ENCODE measurements at places on chromosomes 5 and 9.
A peak's percentile ranks its signal among the peaks of the same experiment; 100 is the strongest.

- DNase-seq, result no peak
These were observed 93.0 kb downstream of the PHF2 start for GRCh38 chr9:93669116-93669957.

DNA sequence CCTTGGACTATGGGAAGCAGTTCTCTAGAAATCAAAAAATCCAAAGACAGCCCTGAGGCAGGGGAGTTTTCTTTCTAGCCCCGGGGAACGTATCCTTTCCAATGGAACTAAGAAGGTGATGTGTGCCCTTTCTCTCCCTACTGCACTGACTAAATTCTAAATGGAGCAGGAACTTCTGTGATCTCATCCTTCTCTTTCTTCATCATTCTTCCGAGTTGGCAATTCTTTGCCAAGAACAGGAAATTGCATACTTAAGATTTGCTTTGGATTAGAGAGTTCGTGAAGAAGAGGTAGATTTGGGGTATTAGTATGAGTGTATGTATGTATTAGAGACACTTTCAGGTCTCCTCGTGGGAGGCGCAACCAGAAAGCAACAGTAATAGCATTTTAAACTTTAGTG is 178.0 kb upstream of the PIK3R1 start:
- no peak for DNase-seq

GRCh38 chr5:149543361-149544027 is 7.7 kb downstream of the CSNK1A1 start:
- DNase-seq, result no peak

- DNase-seq, result peak; percentile 97
These were observed 64.2 kb downstream of the SGCD start for GRCh38 chr5:156391139-156391538.

DNA sequence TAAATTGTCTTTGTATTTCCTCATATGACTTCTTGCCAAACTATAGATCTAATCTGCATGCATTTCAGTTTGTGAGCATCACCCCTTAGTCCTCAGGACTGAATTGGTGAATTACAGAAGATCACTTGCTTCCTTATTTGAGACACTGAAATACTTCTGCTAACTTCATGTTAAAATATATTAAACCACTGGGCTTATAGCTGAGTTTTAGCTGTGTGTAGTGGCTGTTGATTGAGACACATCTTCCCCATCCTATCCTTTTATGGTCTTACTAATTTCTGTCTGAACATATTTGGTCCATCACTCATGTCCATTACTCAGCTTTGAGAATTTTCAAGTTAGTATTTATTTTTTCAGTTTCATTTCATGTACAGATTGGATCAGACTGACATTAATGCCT is 295.9 kb downstream of the PSAT1 start:
- DNase-seq, result peak; percentile 16

DNA sequence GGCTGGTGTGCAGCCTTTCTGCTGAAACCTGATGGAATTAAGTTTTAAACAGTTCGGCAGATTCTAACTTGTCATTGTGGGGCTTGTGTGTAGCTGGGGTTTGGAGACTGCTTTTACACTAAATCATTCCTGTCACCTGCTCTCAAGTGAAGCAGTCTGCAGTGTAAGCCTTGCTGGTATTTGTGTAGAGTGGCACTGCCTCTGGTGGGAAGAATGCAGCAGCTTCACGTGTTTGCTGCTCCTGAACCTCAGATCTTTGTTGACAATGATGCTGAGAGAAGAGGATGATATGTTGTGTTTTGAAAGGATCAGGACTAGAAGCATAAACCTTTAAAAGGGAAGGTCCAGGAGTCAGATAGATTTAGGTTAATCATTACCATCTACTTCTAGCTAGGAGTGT is 88.1 kb downstream of the KDM4C start:
- DNase-seq, result no peak

DNA sequence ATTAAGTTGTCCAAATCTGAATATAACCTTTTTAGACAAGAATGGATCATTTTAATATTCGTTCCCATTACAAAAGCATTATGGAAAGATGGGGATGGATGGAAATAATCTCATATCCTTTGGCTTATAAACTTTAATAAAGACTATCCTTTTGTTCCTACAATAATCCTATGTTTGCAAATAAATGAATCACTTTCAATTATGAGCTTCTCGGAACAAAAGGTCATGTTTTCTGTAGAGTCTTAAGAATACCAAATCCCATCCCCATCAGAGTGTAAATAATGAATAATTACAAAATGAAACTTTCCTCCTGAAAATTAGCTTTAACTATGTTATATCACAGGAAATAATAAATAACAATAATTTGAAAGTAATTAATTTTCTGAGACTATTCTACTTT is 329.7 kb downstream of the NR2F1-AS1 start:
- DNase-seq, result no peak

- peak; percentile 59 for DNase-seq
These were observed 32.5 kb downstream of the ANXA1 start for GRCh38 chr9:73183917-73184861.

DNA sequence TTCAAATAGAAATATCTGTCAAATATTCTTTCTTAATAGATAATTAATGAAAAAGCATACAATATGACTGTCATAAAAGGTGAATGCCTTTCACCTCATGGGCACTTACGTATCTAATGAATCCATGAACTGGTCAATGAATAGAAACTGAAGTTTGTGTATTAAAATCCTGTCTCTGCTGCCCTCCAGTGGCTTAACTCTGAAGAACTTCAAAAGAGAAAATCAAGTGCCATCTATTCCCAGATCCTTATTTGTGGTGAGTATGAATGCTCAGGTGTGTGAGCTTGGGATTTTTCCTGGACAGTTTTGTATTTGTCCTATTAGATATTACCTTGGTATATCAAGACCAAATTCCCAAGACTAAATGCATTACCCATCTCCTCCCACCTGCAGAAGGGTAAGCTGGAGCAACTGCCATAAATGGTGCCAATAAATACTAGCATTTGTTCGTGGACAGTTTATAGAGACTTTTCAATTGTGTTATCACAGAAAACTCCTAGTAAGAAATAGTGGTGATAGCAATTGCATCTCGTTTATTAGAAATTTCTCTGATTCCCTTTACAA is 44.0 kb upstream of the SVEP1 start:
- peak; percentile 77 for DNase-seq

DNA sequence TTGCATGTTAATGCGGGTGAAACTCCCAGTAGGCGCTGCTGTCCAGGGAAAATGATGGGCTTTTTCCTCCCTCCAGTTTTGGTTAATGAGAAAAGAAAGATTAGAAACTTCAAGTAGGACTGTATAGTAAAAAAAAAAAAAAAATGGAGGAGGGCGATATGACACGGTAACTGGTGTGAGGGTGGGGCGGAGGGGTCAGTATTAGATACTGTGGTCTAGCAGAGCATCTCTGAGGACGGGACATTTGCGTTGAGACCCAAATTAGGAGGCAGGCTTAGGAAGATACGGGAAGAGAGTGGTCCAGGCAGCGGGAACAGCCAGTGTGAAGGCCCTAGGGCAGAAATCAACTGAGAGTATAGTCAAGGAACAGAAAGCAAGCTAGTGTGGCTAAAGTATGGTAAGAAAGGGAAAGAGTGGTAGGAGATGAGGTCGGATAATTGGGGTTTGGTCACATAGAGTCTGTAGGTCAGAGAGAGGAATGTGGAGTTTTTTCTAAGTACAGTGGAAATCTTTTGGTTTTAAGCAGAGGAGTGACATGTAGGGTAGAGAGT is 707 bp downstream of the RMND5B start:
- no peak for DNase-seq

DNA sequence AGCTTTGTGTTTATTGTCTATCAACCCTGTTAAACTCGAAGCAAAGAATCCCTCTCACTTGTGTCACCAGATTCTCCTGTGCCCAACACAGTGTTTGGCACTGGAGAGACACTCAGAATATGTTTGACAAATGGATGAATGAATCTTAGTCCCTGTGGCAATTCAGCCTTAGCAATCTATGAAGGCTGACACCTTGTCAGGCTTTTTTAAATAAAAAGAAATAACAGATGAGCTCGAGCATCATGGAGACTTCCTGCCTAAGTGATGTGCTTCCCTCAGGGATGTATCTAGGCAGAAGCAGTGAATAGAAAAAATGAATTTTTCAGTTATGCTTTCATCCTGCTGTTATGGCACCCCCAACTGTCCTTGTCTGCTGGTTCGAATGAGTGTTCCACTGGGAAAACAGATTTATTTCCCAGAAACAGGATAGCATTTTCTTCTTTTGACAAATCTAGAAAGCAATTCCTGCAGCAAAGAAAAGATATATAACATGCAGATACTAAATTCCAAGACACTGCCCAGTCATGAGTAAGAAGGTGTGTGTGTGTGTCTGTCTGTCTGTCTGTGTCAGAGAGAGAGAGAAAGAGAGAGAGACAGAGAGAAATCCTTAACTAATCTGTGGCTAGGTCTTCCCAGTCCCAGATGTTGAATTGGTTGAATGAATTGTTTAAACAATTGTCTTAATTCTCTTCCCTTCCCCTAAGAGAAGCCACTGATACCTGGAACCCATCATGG is 16.7 kb downstream of the MAMDC2 start:
- no peak for DNase-seq

- no peak for DNase-seq
These were observed 6.2 kb upstream of the DNAJC18 start for GRCh38 chr5:139445325-139446170.

GRCh38 chr5:159322180-159322579 is 8.1 kb downstream of the IL12B start:
- no peak for DNase-seq

GRCh38 chr9:93309889-93310425 is 126.0 kb downstream of the WNK2 start:
- DNase-seq, result no peak

DNA sequence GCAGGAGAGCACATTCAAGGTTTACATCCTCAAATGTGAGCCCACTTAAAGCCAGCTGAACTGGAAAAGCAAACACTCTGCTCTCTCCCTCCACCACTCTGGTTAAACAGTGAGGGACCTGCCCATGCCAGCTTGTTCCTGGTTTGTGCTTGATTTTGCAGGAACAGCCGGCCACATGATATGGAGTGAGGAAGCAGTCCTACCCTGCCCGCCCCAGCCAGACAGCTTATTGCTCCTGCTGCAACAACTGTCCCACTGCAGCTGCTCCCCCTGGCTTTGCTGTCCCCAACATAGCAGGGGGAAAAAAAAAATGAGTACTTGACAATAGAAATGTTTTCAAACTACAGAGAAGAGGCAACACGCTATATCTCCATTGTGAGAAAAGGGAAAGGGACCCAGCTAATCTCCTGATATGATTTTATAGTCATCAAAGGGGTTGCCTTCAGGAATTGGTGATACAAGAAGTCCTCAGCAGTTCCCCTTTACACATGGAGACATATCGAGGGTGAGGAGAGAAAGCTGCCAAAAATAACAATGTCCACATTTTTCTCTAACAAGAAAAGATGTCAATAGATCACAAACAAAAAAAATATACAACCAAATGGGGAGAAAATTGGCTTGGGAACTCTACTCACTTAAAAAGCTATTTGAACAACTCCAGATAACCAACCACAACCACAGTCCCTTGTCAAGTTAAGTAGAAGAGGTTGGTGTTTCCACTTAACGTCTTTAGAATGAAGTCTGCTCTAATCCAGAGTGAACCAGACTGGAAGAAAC is 4.6 kb downstream of the MYO10 start:
- DNase-seq, result no peak

GRCh38 chr5:142242272-142242671 is 82.5 kb downstream of the SPRY4 start:
- no peak for DNase-seq

DNA sequence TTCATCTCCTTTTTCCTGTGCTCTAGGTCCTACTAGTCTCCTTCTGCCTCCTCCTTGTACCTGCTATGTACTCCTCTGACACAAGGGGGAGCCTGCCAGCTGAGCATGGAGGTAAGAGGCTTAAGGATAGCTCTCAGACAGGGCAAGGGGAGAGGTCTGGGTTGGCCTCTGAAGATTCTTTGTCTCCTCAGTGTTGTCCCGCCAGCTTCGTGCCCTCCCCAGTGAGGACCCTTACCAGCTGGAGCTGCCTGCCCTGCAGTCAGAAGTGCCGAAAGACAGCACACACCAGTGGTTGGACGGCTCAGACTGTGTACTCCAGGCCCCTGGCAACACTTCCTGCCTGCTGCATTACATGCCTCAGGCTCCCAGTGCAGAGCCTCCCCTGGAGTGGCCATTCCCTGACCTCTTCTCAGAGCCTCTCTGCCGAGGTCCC is 3.8 kb downstream of the CREB3 start:
- DNase-seq, result peak; percentile 86

GRCh38 chr5:8945972-8946371 is 599.9 kb downstream of the SEMA5A start:
- DNase-seq, result no peak

DNA sequence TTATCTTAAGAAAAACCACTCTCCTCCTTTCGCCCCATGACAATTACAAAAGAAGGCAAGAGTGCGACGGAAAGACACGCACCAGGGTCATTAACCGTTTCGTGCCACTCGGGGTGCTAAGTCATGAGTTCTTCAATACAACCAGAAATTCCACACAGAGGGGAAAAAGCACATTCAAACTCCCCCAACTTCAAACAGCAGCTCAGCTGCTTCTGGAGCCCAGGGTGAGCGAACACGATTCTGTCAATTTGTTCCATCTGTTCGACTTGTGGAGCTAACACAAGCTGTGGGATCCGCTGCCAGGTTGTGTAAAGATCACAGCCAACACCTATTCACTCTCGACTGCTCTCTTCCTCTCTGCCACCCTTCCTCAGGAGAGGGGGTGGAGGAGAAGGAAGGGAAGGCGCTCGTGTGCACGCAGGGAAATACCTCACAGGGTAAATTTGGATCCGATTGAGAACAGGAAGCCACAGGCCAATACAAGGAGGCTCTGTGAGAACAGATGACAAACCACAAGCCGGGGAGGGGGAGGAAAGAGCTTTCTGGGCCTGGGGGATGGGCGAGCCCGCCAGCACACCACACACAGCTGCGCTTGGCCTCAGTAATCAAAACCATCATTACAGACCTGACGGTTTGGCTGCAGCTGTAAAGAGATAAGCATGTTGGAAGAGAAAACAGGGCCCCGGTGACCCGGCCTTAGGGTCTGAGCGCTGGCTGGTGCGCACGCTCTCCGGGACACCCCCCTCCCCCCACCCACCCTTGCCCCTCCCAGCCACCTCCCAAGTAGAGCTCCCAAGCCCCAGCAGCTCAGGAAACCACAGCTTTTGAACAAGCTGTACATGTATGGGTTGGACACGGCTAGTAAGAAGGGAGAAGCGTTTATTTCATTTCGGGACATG is 54.3 kb downstream of the PTCH1 start:
- DNase-seq, result no peak

GRCh38 chr5:147920420-147921030 is 14.2 kb upstream of the C5orf46 start:
- no peak for DNase-seq

DNA sequence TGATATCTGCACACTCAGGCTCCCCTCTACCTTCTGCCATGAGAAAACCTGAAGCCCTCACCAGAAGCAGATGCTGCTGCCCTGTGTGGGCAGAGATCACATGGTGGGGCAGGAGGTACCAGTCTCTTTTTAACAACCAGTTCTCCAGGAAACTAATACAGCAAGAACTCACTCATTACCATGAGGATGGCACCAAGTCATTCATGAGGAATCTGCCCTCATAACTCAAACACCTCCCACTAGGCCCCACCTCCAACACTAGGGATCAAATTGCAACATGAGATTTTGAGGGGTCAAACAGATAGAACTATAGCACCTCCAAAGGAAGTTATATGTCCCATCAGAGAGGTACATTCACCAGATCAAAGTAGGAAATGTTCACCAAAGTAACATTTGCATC is 136.3 kb upstream of the SHB start:
- no peak for DNase-seq

GRCh38 chr5:133032852-133033742 is 6.7 kb upstream of the ZCCHC10 start:
- no peak for DNase-seq

All from MCF 10A (cell line).